ENCODE measurements at places on chromosomes 11 and 22.

GRCh38 chr11:22510741-22511140 lies 114.9 kb downstream of the FANCF start:
- no peak for DNase-seq

DNA sequence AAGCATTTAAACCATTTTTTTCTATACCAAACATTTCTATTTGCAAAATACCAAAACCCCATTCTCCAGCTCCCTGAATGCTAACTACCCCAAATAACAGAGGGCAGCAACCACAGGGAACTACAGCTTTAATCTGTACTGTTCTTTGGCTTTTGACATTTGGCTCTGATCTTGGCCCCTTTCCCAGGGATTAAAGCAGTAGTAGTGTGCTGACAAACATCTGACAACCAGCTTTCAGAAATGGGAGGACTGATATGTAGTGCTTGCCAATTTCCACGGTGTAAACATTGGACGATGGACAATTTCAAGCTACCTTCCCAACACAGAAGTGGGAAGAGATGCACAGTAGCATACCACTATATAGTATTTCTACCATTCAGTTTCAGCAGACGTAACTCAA lies 88.4 kb upstream of the TEAD1 start:
- no peak for DNase-seq

DNA sequence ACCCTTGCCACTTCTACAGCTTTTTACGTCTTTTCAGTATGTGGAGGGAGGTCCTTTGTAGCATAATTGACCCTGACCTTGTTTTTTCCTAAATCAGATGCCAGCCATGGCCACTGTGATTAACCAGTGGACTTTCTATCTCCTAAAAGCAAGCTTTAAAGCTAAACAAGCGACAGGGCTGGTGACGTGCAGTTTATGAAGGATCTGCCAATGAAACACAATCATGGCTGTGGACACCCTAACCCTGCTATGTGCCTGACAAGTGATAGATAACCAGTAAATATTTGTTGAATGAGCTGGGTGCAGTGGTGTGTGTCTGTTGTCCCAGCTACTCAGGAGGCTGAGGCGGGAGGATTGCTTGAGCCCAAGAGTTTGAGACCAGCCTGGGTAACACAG lies 64.2 kb downstream of the LIF start:
- DNase-seq, result no peak

DNA sequence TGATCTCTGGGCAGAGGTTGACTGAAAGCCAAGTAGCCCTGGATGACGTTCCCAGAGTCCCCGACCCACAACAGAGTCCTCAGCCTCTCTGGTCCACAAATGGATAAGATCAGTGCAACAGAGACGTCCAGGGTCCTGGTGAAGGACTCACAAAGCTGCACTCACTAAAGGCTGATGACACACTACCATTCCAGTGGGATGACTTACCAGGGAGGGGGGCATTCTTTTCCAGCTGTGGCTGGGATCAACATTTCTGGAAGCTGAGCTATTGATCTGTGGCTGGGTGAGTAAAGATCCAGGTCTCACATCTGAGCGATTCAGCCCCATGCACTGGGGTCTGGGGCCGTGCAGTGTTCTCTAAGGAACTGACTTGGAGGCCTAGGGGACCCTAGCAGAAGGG lies 296.2 kb downstream of the NTM start:
- no peak for DNase-seq

DNA sequence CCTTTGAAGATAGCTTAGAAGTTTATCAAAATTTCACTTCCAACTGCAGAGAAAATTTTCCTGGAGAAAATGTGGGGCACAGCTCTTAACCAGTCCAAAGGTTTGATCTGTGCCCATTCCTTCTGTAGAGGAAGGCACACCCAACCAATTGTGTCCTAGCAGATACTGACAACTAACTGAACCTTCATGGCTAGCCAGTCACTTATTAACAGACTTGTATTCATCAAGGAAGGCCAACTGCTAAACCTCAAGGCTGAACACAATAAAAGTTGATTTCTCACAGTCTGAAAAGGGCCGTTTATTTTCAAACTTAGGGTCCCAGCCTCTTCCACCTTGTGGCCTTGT lies 19.5 kb downstream of the SYT13 start:
- DNase-seq, result no peak

GRCh38 chr11:724778-725386 lies 18.9 kb downstream of the EPS8L2 start:
- DNase-seq, result no peak

DNA sequence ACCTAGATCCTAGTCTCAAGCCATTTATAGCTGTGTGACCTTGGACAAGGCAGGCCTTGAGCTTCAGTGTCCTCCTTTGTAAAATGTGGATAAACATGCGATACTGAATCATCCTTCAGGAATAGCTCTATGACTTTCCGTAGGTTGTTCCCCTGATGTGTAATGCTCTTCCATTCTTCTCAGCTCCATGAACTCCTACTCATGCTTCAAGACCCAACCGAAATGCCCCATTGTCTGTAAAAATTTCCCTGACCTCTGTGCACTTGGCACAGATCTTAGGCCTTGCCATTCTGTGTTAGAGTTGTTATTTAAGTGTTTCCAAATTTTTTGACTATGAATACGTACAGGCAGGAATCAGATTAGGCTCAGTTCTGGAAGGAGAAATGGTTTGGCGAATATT lies 3.3 kb upstream of the BEST1 start:
- no peak for DNase-seq

DNA sequence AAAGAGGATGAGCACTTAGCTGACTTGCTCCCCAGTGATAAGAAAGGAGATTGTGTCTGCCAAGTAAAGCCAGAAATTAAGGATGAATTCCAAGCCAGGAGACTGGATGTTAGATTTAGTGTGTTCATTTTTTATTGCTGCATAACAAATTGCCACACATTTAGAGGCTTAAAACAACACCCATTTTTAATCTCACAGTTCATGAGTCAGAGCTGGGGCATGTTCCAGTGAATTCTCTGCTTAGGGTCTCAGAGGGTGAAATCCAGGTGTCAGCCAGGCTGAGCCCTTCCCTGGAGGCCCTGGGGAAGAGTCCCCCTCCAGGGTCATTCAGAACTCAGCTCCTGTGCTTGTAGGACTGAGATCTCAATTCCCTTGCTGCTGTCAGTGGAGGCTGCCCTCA lies 352.8 kb downstream of the BUD13 start:
- no peak for DNase-seq

GRCh38 chr22:32200752-32201151 lies 4.1 kb downstream of the RFPL2 start:
- no peak for DNase-seq

- DNase-seq, result no peak
Measured at GRCh38 chr22:30970356-30970746, 1.3 kb downstream of the TUG1 start.

Measured in stimulated activated CD8-positive, alpha-beta memory T cell treated with anti-CD3 and anti-CD28 coated beads, Interleukin-7, amount 100 ng/mL, for 1 hour (primary cell).